Uterus (tissue), 4 donors: ENCODE measurements at places on chromosomes 3 and 15. TPM values are rescaled to one million over a fixed set of nuclear protein-coding genes. Genes with fewer than 3 reads are reported as not detected.

Gene ALDH1L1
- total RNA-seq, result 27.3 TPM

Gene MYNN
- 28.1 TPM for total RNA-seq

DNA sequence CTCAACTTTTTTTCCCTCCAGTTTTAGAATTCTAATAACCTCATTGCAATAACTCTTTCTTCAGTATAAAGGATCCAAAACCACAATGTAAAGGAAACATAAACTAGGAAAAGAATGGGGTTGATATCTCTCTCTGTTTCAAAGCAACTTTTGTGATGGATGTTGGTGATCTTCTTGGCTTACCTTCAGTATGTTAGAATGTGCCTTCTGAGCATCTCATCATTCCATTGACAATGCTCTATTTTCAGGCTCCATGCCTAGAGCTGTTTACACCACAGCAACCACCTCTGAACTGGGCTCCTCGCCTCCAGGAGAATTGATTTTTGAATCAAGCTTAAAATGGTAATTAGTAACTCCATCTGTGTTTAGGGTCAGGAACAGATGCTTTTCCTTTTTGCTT, 6.6 kb downstream of the NLGN1 start:
- no peaks in the 10 kb centered on the region for H3K4me1 ChIP-seq
- H3K27me3 ChIP-seq, result no peaks in the 10 kb centered on the region
- H3K27ac ChIP-seq, result no peak overlapping the region
- no peak overlapping the region for H3K4me3 ChIP-seq
- no peaks in the 10 kb centered on the region for H3K36me3 ChIP-seq

GRCh38 chr3:124858275-124858674, 28.9 kb downstream of the ITGB5 start:
- H3K27ac ChIP-seq, result peak overlapping the region; percentile 67
- H3K4me3 ChIP-seq, result no peak overlapping the region
- no peak for DNase-seq
- no peaks in the 10 kb centered on the region for H3K4me1 ChIP-seq
- no peaks in the 10 kb centered on the region for H3K36me3 ChIP-seq
- H3K27me3 ChIP-seq, result no peaks in the 10 kb centered on the region

- H3K27ac ChIP-seq, result no peak overlapping the region
- no peak for DNase-seq
- H3K27me3 ChIP-seq, result no peaks in the 10 kb centered on the region
- H3K4me3 ChIP-seq, result no peak overlapping the region
- H3K4me1 ChIP-seq, result no peaks in the 10 kb centered on the region
Measured at GRCh38 chr3:7879572-7879971, 622.1 kb upstream of the LMCD1 start.
